ENCODE measurements at places on chromosomes 7 and 10.

GRCh38 chr7:64045301-64046040 is at the start of gene ZNF727:
Gene ZNF727 (plus strand): TSS chr7:64045434. CDS start chr7:64045622, 188 bp downstream.
- no peak for DNase-seq

DNA sequence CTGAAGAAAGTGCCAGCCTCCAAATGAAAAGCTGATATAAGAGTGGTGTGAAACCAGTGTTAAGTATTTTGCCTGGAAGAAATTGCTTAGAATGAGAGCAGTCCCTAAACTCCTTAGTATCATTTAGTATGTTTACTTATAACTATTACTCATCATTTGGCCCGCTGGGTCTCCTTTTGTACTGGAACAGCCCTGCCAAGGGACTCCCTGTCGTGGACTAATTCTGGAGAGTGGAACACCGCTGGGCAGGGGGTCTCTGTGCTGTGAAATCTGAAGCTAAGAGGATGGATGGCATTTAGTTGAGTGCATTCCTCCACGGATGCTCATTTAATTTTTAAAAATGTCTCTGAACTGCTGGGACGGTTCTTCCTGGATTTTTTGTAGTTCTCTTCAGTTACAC is 889.9 kb upstream of the C7orf33 start:
- no peak for DNase-seq

DNA sequence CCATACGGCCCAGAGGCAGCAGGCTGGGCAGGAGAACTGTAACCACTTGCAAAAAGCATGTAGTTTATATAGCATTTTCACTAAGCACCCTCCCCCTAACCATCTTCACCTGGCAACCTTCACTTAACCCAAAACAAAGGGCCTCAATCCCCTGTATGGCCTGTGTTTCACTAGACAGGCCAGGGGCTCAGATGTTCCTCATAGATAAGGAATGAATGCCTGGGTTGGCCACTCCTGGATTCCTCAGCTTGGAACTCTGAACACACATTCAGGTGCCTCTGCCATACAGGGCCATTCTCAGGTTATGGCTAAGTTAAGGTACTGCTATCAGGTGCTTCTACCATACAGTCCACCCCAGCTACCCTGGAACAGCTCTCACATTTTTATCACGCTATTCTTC is 10.3 kb upstream of the TMEM168 start:
- DNase-seq, result no peak

DNA sequence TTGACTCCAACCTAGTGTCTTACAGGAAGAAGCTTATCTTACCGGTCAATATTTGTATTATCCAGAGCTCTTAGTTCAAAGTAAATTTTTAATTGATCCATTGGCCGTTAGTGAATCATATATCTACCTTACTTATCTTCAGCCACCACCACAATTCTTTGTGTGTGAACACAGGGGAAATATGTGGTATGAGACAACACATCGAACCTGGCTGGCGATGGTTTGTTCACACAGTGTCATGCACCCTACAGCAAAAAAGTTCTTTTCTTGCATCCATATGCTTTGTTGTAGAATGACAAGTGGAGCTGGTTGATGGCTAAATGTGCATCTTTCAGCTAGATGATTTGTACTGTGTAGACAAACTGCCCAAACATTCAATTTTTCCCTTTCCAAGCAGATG is 65.8 kb downstream of the ARID5B start:
- DNase-seq, result no peak

DNA sequence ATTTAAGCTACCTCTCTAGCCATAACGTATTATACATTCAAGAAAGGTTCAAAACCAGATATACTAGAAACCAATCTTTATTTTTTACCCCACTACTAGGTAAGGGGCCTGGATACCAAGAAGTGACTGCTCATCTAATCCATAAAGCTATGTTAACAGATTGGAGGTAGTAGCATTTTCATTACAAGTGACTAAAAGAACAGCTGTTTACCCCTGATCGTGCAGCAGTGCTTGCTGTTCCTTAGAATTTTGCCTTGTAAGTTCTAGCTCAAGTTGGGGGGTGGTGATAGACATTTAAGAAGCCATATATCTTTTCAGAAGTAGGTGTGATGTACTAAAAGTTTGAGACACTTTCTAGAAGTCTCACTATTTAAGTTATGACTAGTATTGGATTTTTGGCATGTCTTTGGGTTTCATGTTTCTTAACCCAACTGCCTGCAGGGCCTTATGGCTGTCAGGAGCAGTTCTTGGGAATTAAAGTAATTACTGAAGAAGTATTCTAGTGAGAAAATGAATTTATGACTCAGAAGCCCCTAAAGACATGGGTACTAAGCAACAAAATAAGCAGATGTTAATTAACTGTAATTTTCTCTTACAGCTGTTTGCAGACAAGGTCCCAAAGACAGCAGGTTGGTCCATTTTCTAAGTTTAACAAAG is 2.3 kb downstream of the PPIA start:
- DNase-seq, result no peak

GRCh38 chr10:106857728-106858127 is 306.8 kb downstream of the SORCS1 start:
- DNase-seq, result no peak

DNA sequence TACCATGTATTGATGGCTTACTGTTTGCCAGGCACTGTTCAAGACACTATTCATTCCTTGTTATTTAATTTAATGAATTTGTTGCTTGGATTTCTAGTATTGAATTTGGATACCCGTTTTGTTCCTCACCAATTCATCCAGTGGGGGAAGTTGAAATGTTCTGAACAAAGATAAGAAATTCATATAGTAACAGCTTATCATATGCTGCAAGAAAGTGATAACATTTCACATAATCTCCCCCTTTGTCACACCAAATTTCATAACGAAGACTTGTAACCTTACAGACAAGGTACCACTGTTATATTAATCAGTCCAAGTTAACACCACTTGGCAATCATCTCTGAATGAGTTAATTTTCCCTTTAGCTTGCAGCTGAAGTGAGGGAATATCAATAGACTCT is 42.1 kb downstream of the SCIN start:
- DNase-seq, result no peak

GRCh38 chr10:18959369-18959768 is 89.2 kb upstream of the MALRD1 start:
- DNase-seq, result no peak

- DNase-seq, result peak; percentile 24
These were observed 101.9 kb upstream of the PIP4K2A start for GRCh38 chr10:22816298-22816653.

GRCh38 chr10:83760142-83760541 is 379.2 kb upstream of the GHITM start:
- DNase-seq, result no peak

DNA sequence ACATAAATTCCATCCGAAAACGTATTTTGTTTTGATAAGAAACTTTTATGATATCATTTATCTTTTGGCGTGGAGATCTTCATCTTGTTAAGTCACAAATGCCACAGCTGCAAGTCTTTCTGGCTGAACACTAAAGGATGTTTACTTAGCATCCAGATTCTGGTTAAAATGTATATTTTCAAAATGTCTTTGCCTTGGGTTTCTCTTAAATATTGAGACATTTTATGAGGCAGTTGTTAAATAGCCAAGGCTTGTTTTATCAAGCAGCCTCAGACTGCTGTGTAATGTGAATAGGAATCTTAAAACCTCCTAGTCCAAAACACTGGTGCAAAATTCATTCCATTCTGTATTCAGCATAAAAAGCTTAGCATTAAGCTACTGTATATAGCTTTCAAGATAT is 136.3 kb upstream of the FZD1 start:
- DNase-seq, result no peak

GRCh38 chr7:92608380-92609322 is 18.5 kb upstream of the FAM133B start:
- no peak for DNase-seq

GRCh38 chr7:25399000-25399750 is 170.9 kb upstream of the NPVF start:
- peak; percentile 78 for DNase-seq

DNA sequence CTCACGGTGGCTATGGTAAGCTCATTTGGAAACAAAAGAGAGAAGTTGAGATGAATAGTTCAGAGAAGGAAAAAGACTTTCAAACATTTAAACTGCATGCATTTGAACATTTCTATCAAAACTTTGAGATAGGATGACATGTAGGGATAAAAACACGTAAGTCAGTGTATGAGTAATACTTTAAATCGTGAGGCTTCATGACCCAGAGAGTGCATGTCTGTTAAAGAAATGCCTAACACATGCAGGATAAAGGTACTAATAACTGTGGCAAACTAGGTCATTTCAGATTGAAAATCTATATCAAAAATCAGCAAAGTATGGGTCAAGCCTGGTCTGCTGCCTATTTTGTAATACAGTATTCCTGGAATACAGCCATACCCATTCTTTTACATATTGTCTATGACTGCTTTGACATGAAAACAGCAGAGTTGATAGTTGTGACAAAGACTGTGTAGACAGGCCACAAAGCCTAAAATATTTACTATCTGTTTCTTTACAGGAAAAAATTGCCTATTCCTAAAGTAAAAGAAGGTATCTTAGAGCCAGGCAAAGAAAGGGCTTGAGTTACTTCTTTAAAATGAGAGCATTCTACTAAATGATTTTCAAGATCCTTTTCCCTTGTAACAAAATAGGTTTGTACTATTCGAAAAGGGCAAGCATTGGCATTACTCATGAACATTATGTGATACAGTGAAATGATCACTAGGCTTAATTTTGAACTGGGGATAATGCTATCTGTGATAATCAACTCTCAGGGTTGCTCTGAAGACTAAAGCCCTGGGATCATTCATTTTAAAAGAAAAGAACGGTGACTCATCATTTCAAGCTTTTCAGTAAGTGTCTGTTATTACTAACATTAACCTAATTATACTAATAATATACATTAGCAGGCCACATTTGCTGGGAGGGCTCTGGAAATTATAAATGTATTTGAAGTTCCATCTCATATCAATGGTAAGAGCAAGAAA is 185.9 kb downstream of the CRPPA start:
- DNase-seq, result peak; percentile 31

DNA sequence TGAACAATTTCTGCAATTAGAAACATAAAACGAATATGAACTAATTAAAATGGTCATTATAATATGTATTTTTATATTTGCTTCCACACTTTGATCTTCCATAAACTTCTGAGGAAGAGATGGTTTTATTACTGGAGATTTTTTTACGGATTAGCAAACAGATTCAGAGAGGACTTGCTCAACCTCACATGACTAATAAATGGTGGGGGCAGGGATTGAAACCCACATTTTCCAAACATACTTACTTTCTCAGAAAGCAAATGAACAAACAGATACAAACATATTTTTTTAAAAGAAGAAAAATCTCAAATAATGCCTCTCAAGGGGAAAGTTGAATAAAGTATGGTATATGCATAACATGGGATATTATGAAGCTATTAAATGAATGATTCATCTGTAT is 18.3 kb downstream of the ANKMY2 start:
- DNase-seq, result no peak

DNA sequence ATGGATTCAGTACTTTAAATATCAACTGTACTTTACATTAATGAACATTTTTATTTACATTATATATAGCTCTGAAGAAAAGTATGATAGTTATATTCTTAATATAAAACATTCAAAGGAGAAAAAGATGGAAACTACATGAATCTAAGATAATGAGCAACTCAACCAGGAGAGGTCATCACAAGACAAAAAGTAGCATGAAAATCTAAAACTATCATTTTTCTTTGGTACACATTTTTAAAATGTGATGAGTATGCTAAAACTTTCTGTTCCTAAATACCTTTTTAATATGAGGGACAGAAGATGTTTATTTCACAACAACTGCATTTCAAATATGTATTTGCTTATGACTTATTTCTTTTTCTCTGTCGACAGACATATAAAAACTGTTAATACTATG is 2.4 kb downstream of the CNTNAP2 start:
- no peak for DNase-seq

DNA sequence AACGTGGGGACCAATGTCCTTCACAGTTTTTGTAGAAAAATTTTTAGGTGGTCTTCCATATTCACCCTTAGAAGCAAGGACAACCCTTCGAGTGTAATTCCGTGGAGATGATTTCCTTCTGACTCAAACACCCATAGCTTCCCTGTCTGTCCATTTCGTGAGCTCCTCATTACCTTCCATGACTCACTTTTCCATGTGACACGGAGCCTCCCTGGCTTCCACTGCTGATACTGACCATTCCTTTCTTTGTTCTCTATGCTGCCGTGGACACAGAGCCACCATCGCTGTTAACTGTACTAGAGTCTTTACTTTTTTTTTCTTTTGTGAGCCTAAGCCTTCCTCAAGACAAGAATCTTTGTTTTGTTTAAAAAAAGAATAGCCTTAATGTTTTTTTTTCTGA is 12.5 kb upstream of the ARMS2 start:
- DNase-seq, result no peak
